ENCODE measurements at places on chromosomes 7 and 10. TPM values are rescaled to one million over a fixed set of nuclear protein-coding genes. Genes with fewer than 3 reads are reported as not detected.

DNA sequence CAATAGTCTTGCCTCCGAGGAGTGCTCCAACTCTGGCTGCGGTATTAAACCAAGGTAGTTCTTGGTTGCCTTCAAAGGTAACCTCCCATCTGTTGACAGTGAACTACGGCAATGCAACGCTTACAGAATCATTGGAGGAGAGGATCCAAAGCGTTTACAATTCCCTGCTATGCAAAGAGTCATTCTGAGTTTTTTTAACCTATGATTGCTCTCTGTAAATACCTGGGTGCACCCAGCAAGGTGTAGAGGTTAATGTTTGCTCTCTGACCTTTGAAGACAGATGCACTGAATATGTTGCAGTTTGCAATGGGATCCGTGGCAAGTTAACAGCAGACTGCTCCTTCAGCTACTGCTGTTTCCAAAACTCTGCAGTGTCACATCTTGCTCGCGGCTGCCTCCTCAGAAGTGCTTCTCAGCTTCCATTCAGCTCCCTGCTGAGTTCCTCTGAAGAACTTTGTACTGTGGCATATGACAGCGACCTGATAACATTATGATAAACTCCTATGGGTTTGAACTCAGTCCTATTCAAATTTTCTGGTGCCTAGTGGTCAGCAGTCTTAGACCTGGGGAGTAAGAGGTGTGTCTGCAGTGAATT is 29.0 kb downstream of the KIAA1217 start:
- no peak for DNase-seq

Gene PLXNA4
- total RNA-seq: 12.8 TPM

DNA sequence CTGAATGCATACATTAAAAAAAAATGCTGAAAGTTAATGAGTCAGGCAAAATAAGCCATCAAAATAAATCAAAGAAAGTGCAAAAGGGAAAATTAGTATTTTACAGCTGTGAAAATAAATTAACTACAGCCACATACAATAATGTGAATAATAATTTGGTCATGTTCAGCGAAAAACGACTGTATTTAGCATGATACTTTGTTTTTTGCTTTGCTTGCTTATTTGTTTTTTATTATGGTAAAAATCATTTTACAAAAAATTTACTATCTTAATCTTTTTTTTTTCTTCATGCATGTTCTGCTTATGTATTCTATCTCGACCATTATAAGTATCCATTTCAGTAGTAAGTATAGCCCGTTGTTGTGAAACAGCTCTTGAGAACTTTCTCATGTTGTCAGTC is 77.1 kb downstream of the RAB18 start:
- no peak for DNase-seq

- no peak for DNase-seq
These were observed 512.8 kb upstream of the GALNT17 start for GRCh38 chr7:70619130-70619529.

DNA sequence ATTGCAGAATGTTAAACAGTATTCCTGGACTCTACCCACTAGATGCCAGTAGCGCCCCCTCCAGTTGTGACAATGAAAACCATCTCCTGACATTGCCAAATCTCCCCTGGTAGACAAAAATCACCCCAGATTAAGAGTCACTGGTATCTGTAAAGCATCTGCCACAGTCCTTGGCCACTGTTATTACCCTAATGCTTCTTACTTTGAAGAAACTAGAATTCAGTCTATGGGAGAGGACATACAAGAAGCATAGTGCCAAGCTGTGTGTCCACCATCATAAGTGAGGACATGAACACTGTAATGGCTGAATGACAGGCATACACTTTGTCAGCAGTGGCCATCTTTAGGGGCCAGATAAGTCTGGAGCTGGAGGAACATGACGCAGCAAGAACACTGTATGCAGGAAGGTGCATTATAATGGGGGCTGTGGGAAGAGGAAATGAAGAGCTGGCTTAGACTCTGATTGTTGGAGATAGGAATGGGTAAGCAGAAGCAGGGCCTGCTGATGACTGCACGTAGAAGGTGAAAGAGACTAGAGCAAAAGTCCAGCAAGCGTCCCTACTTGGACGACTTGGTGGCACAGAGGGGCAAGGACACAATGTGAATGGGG is 32.5 kb downstream of the CBX3 start:
- DNase-seq: no peak
